ENCODE measurements at places on chromosomes 6 and 20.

- DNase-seq, result no peak
Observed at GRCh38 chr20:24657196-24657595, 187.8 kb downstream of the SYNDIG1 start.

- DNase-seq, result no peak
Observed at GRCh38 chr20:24305371-24305770, 164.1 kb upstream of the SYNDIG1 start.

DNA sequence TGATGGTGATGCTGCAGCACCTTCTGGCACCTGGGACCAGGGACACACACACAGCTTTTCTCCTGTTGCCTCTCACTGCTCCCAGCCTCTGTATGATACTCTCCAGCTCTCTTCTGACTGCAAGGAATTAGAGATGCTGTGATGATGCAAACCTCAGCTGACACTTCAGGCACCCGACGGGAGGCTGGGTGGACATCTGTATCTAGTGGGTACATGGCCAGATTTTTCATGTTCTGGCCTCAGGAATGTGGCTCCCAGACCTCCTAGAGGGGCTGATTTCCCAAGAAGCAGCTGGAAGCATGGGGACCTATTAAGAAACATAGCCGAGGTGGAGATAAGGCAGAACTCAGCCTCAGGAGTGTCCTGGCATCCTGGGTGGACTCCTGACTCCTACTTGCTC, 6.8 kb upstream of the EPB41L1 start:
- DNase-seq, result no peak

GRCh38 chr6:37624606-37625574, 72.8 kb downstream of the MDGA1 start:
- DNase-seq, result no peak

DNA sequence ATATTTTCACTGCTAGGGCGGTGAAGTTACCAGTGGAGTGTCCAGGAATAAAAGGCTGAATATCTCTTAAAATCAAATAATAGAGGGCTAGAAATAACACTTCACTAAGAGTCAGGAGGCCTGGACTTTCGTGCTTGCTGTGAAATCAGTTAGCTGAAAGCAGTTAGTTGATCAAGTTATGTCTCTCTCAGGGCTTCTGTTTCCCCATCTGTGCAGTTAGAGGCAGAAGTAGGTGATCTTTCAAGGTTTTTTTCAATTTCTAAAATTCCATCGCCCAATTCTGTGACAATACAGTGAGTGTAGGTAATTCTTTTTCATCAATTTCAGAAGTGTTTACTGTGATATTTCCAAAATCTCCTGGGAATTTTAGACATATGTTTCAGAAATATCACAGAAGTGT, 72.5 kb upstream of the GLP1R start:
- no peak for DNase-seq

DNA sequence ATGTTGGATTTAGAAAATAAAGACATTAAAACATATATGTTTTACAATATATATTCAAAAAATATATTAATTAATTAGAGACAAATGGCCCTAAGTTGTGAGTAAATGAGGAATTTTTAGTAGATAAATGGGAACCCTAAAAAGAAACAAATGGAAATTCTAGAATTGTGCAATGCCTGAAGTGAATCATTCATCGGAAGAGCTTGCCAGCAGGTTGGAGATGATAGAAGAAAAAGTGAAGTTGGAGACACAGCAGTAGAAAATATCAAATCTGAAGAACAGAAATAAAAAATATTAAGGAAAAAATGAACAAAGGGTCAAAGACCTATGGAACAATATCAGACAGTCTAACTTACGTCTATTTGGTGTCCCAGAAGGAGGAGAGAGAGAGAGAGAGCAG, 109.4 kb upstream of the NEDD9 start:
- no peak for DNase-seq
